ENCODE measurements at places on chromosomes 5 and 9. TPM values are rescaled to one million over a fixed set of nuclear protein-coding genes. Genes with fewer than 3 reads are reported as not detected.

NMUR2 gene
- not detected for total RNA-seq

BHMT gene
- total RNA-seq, result not detected

NUTM2G gene
- total RNA-seq, result not detected

SCAMP1 gene
- 13.9 TPM for total RNA-seq

SCGB3A2 gene
- total RNA-seq, result not detected

CNTNAP3 gene
- not detected for total RNA-seq

ADAMTS2 gene
- not detected for total RNA-seq

LRRTM2 gene
- total RNA-seq, result not detected

NPR2 gene
- total RNA-seq, result 10.8 TPM

- DNase-seq, result no peak
These were observed 26.4 kb upstream of the TTC39B start for GRCh38 chr9:15333376-15333881.

GRCh38 chr5:17259630-17260257 lies 42.3 kb downstream of the BASP1 start:
- no peak for DNase-seq

GRCh38 chr5:166991601-166992000 lies 1299.8 kb upstream of the WWC1 start:
- no peak for DNase-seq

DNA sequence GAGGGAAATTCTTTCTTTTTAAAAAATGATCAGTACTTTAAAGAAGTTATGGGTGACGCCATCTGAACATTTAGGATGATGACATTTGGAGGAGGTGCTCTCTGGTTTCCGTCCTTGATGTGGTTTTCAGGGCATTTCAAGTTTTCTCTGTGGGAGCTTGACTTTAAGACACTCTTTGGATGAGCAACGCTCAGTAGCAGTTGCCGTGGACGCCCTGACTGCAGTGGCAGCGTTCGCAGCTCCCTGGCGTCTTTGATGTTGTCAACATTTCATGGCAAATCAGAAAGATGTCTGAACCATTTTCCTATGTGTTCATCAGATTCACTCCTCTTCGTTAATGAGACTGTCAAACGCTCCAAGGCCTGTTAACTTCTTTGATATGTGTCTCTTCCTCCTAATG lies 86.1 kb downstream of the ZNF354C start:
- peak; percentile 52 for DNase-seq

- no peak for DNase-seq
These were observed 86.6 kb upstream of the SLC25A48 start for GRCh38 chr5:135747824-135748223.

GRCh38 chr9:73006986-73007385 lies 54.1 kb upstream of the ALDH1A1 start:
- no peak for DNase-seq

GRCh38 chr5:88426441-88426840 lies 157.8 kb upstream of the TMEM161B start:
- DNase-seq, result no peak

GRCh38 chr5:158162026-158162425 lies 303.1 kb upstream of the CLINT1 start:
- DNase-seq, result no peak

DNA sequence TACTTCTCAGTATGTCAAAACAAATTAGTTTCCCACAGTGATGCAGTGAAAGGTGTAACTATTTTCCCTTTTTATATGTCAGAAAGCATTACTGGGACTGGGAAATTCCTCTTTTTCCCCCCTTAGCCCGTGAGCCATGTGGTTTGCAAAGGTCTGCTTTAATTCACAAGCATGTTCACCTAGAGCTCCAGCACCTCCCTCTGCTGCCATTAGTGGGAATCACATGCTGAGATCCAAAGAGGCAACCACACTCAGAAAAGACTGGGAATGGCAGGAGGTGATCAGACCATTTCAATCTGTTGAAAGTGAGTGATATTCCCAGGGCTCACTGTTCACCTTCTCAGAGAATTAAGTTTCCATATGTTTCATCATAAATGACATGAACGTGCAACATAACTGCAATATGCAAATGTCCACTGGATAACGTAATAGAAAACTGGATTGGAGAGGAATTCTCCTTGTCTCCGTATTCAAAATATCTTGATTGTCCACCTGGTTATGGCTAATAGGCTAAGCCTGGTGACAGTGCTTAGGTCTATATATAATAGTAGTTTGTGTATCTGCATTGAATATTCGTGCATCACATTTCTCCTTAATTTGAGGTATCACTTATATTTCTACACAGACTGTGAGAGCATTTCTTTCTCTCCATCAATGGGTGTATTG lies 703.5 kb upstream of the WWC1 start:
- DNase-seq, result no peak

DNA sequence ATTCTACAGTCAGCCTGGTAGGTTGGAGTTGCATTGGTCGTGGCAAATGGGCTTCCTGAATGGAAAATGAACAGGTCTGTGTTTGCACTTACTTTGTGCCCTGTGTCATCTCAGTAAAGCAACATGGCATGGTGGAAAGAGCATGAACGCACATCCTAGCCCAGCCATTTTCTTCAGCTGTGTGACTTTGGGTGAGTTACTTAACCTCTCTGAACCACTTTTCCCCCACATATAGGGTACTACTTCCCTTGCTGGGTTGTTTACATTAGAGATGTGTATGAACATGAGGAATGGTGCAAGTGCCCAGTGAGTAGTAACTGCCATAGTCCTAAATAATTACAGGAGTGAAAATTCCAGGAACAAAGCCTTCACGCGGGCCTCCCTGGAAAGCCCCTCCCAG lies 83.6 kb downstream of the MVB12B start:
- no peak for DNase-seq

DNA sequence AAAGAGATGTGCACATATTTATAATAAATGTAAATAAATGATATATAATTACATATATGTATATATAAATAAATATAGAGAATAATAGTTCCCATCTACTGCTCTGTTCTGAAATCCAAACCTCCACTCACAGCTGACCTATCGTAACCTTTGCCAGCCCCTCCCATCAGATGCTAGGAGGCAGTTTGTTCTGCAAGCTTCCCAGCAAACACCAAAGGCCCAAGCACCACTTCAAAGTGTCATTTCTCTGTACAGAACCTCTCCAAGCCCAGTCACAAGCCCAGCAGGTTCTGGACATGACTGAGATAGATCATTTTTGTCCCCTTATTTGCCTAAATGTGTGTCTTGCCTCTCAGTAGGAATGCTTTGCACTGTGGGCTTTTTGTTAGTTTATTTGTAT lies 62.4 kb downstream of the MFAP3 start:
- no peak for DNase-seq

- no peak for DNase-seq
These were observed 10.7 kb downstream of the STK32A start for GRCh38 chr5:147245381-147246165.

DNA sequence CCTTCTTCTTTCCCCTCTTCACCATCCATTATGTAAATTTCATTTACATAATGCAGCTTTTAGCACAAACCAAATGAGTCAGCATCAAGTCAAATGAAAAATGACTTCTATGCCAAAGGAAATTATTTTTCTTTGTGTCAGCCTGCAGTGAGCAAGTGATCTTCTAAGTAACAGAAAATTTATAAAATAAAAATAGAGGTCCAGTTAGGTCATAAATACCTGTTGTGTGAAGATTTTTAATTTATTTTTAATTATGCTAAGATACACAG lies 16.7 kb upstream of the THG1L start:
- no peak for DNase-seq

DNA sequence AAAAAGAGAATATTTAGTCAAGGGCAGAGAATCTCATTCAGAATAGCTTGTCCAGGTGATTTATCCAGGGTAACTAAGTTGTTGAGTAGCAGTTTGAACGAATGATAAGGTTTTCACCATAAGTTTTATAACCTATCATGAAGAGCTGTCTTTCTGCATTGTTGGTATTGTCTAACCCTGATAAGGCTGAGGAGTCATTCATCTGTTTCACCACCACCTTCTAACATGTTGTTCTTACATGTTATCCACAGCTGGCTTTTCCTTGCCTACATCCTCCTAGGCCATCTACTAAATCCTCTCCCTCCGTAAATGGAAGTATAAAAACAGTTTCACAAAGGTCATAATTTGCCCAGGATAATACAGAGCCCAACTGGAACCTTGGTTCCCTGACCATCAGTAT lies 24.1 kb downstream of the ZNF462 start:
- no peak for DNase-seq

DNA sequence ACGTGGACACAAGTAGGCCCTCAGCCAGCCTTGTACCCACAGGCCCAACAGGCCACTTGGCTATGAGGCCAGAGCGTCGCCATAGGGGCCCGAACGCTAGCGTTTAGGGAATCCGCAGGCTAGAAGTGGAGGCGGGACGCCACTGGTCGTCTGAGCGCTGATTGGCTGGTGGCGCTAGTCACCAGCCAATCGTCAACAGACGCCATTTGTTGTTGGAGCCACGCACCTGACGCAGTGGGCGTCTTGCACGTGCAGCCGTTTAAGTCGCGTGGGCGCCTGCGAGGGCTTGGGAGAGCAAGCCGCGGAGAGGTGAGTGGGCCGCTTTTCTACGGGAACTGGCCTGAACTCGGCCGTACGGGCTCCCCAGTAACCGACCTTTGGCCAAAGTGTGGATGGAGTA lies at the start of gene DDX4:
TSS of gene DDX4 (plus strand) at position 269 of the 400 bp plus-strand sequence. CDS start 903 bp downstream, outside the sequence.
- DNase-seq, result no peak

DNA sequence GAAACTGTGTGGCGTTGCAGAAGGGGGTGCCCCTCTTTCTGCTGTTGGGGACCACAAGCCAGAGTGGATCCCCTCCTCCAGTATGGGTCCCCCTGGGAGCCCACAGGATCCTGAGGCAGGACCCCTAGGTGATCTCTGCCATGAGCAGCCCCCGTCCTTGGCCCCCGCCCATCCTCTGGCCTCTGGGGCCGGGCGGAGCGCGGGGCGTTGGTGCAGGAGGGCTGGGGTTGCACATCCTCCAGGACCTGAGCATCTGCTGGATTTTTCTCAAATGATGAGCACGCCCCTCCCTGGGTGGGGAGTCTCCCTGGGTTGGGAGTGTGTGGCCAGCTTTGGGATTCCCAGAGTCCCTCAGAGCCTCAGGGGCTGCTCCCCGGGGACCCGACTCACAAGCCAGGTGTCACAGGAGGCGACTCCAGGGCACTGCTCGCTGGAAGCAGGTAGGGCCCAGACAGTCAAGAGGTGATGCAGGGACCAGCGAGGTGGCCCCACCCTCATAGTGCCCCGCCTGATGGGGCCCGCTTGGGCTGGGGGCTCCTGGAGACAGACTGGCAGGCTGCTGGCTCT lies 26.7 kb upstream of the UBAC1 start:
- DNase-seq, result no peak

DNA sequence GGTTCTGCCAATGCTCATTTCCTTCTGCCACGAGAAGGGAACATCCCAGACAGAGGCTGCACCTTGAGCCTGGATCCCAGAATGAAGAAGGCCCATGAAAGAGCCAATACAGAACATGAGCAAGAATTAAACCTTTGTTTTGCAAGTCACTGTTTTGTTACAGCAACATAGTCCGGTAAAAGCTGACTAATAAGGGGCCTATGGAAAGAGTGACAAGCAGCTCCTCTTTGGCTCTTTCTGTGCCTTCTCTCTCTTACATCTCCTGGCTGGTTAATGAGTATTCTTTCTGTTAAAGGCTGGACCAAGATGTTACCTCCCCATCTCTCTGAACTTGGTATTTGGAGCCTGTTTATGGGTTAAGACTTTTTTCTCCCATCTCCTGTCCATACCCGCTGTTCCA lies 10.8 kb downstream of the GFRA3 start:
- no peak for DNase-seq

DNA sequence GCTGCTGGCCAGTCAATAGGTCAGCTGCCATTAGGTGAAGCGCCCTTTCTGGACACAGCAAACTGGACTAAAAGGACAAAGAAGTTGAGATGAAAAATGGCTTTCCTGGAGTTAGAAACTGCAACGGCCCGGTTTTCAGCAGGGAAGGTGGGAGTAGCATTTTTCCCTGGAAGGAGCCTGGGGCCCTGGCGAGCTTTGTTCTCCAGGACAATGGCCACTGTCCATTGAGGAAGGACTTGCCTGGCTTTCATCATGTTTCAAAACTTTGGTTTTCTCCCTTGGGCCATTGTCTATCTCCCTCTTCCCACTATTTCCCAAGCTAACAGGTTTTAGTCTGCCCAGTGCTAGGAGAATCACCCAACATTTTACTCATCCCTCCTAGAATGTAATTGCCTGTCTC lies 56.2 kb downstream of the MOCS2 start:
- DNase-seq, result no peak

DNA sequence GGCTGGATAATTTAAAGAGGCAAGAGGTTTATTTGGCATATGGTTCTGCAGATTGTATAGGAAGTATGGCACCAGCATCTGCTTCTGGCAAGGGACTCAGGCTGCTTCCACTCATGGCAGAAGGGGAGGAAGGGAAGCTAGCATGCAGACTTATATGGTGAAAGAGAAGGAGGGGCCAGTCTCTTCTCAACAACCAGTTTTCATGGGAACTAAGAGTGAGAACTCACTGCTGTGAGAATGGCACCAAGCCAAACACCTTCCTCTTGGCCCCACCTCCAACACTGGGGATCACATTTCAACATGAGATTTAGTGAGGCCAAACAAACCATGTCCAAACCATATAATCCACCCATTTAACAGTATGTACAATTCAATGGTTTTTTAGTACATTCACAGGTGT lies 113.3 kb upstream of the SHB start:
- no peak for DNase-seq

DNA sequence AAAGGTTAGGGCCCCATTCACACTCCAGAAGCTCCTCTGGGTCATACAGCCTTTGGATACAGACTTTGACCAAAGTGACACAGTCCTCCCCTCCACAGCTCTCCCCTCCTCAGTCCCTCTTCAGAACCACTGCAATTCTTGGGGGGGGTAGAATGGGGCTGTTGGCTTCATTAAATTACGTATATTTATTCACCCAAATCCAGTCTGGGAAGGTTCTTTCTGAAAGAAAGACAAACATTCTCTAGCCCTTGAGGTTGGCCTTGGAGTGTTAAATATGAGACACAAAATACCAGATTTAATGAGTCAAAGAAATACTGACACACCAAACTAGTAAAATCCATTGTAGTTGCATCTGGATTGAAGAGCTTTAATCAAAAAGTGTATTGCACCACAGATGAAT lies 16.1 kb downstream of the ARPC5L start:
- DNase-seq, result no peak

DNA sequence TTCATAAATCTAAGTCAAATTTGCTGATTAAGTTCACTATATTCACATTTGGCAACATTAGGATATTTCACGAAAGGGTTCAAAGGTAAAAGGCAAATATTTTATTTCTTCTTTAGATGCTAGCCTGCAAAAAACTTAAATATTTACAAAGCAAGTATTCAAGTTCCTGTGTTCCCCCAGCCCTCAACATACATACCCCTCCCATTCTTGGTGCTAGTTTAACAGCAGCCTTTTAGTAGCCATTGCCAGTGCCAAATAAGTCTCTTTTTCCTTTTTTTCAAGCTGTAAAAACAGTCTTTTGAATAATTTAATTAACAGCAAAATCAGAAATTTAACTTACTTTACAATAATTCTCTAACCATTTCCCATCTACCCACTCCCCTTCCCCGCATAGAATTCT lies 288.5 kb upstream of the TMEM161B start:
- DNase-seq, result no peak

Data from activated CD8-positive, alpha-beta T cell treated with anti-CD3 and anti-CD28 coated beads, Interleukin-2, amount 10 ng/mL, durations not matched to agents 7 days and 5 days (primary cell).